ENCODE measurements at places on chromosomes 2 and 18.

DNA sequence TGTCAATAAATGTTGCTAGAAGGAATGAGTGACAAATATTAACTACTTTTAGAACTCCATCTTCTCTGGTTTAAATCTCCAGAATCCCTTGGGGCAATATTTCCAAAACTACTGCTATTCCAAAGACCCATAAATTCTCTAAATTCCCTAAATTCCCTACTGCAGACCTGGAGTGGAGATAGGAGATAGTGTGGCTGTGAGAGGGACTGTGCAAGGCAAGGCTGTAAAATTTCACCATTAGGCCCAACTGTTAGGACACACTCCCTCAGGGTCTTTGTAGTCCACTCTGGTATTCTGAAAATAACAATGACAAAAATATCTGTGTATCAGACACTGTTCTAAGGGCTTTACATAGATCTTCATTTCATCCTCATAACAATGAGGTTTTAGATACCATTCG lies 67.9 kb downstream of the MYL12B start:
- no peak for DNase-seq

DNA sequence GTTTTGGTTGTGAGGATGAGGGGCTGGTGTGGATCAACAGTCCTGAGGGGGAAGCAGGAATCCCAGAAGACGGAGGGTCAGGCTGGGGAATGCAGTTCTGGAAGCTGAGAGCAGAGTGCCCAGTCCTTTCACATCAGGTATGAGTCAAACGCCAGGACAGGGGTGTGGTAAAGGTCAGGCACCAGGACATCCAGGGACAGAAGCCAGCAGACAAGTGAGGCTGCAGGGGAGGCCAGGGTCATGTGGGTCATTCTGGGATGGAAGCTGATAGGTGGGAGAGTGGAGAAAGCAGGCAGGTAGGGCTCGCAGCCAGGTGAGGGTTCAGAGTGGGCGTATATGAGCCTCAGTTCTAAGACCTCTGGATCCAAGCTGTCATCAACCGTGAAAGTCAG lies 12.8 kb upstream of the GNLY start:
- DNase-seq: no peak

- DNase-seq: peak; percentile 28
These were observed 52.7 kb downstream of the CRIM1 start for GRCh38 chr2:36408198-36408703.

DNA sequence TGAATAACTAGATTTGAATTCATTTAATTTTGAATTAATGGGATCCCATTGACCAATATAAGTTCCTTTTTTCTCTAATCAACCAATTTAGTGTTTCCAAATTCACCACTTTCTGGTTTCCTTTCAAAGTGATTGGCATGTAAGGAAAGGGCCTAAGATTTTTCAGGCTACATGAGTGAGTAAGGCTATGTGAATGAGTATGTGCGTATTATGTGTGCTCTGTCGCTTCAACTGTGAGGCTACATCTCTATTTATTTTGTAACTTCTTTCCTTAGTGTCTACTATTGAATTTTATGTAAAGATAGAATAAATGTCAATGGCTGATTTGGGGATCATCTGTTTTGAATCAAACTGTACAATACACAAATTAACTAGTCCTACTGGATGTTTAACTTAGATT lies 110.6 kb downstream of the ABCA12 start:
- no peak for DNase-seq

DNA sequence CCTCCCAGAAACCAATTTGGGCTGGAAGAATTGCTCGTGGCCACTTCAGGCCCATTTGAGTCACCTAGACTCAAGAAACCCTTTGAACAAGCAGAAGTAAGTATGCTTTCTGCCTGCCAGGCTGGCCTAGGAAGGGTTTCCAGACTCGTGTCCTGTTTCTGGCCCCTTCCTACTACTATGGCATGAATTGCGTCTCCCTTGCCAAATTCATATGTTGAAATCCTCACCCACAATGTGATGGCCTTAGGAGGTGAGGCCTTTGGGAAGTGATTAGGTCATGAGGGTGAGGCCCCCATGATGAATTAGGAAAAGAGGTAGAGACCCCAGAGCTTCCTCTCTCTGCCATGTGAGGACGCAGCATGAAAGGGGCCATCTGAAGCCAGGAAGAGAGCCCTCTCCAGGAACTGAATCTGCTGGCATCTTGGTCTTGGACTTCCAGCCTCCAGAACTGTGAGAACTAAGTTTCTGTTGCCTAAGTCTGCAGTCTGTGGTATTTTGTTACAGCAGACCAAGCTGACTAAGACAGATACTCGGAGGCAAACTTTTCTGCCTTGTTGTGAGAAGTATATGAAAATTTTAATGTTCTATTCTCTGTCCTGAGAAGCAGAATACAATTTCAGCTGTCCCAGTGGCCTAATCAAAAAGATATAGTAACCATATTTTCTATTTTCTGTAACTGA lies 13.1 kb downstream of the GPR45 start:
- no peak for DNase-seq

Measured in RPMI8226 (cell line).